ENCODE measurements at places on chromosomes 11 and 22.

- DNase-seq = no peak
These were observed 1253.6 kb upstream of the TENM4 start for GRCh38 chr11:80694385-80694784.

DNA sequence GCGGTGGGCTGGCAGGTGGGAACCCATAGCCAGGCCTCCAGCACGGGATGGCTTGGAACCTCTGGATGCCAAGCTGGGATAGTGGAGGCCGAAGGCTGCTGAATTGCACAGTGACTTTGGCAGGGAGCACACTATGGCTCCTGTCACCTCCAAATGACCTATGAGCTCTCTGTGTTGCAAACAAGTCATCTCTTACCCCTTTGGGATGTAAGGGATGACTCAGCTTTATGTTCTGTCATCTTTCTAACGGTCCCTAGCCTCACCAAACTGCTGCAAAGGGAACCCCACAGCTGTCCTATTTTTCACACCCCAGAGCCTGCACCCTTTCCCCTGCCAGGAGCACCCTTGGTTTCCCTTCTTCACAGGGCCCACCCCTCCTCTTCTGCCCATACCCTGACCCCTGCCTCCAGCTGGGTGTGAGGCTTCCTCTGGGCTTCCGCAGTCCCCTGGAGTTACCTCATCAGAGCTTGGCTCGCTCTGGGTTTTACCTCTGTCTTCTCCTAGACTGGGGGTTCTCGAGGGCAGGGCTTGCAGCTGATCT is 2.7 kb upstream of the SCUBE1 start:
- DNase-seq = no peak

DNA sequence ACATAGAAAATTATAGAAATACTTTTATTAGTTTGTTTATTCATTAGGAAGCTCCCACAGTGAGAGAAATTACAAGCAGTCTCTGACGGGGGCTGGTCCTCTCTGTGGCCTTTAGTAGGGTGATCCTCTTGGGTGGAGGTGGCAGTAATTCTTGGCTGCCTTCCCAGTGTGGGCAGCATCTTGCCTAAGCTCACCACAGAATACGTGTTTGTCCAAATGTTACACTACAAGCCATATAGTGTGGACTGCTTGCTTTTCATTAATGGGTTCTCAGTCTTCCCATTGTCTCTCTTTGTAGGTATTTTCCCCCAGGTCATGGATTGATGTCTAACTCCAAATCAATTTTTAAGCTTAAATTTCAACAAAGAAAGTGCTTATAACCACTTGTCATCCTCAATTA is 43.3 kb downstream of the ENDOD1 start:
- no peak for DNase-seq

DNA sequence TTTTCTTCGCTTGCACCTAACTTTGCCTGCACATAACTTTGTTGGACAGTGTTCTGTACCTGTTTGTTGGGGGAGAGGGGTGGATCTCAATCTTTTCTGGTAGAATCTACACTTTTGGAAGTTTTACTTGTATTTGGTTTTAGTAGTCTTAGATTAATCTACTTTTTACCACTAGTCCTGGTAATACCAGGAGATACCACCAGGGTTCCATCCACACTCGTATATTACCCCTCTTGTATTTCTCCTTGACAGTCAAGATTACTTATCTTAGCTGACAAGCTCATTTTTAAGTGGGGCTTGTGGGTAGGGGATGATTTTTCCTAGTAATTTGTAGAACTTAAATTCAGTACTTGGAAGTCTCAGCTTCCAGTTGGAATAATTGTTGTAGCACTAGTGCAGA is 37.3 kb upstream of the TECTA start:
- DNase-seq = no peak

GRCh38 chr11:64863391-64864060 is 14.9 kb downstream of the EHD1 start:
- DNase-seq = peak; percentile 64
